ENCODE measurements at places on chromosomes 1 and 21.

GRCh38 chr21:26159869-26160268, 10.7 kb downstream of the APP start:
- no peak for DNase-seq

- DNase-seq: no peak
These were observed 697 bp downstream of the SLC22A15 start for GRCh38 chr1:115976921-115977498.

DNA sequence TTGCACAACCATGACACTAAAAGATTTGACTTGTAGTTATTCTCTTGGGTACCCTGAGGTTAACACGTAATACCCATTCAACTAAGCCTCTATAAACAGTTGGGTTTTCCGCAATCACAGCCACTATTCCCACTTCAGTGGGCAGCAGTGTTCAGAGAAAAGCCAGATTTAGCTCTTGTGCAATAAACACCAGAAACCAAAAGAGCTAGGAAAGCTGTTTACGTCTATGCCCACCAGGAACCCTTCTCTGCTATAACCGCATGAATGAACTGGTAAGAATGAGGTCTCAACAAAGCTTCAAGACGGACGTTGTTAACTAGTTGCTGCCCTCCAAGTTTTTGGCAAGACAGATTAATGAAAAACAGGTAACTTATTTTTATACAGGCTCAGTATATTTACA, 101.3 kb downstream of the SLC45A1 start:
- DNase-seq: no peak

DNA sequence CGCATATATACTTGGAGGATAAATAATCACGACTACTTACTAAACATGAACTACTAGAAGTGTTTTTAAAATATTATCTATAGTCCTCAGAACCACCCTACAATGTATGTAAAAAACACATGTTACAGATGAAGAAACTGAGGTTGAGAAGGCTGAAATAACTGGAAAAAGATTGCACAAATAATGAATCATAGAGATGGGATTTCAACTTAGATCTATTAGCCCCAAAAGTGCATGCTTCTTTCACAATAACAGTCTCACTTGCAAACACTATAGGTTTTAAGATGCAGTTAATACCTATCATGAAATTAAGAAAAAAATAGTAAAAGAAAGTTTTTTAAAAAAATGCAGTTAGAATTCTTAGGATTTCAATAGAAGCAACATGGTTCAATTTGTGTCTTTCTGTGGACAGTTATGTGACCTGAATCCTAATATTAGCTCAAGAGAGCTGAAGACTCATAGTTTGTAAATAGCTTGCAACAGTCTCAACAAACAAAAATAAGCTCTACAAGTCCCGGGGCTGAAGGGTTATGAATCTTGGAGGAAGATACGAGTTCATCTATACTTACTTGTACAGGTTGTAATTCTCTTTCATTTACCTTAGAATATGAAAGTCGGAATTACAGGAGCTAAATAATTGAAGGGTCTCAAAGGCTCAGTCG, 58.6 kb upstream of the NTPCR start:
- no peak for DNase-seq

DNA sequence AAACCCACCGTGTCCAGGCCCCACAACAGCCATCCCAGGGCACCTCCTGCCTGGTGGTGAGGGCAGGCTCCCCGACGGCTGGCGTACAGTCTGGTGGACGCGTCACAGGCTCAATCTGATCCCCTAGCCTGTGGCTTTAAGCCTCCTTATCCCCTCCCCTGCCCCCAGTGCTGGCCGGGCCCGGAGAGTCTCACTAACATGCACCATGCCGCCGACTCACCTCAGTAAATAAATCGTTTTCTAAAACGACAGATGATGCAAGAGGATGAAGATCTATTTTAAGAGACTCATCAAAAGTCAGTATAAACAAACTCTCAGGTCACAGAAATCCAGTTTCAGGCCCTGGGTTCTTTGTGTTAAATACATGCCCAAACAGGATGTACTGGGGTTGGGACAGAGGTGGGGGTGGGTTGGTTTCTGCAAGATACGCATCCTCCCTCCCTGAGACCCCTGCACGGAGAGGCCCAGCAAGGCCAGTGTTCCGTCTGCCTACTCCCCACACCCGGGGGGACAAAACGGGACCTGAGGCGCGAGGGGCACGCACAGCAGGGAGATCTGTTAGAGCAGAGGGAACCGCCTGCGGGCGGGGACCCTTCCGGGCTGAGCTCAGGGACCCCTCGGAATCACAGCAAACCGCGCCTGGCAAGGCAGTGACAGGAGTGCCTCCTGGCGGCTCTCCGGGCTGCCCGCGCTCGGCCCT, 3.1 kb downstream of the PANK4 start:
- DNase-seq: no peak

DNA sequence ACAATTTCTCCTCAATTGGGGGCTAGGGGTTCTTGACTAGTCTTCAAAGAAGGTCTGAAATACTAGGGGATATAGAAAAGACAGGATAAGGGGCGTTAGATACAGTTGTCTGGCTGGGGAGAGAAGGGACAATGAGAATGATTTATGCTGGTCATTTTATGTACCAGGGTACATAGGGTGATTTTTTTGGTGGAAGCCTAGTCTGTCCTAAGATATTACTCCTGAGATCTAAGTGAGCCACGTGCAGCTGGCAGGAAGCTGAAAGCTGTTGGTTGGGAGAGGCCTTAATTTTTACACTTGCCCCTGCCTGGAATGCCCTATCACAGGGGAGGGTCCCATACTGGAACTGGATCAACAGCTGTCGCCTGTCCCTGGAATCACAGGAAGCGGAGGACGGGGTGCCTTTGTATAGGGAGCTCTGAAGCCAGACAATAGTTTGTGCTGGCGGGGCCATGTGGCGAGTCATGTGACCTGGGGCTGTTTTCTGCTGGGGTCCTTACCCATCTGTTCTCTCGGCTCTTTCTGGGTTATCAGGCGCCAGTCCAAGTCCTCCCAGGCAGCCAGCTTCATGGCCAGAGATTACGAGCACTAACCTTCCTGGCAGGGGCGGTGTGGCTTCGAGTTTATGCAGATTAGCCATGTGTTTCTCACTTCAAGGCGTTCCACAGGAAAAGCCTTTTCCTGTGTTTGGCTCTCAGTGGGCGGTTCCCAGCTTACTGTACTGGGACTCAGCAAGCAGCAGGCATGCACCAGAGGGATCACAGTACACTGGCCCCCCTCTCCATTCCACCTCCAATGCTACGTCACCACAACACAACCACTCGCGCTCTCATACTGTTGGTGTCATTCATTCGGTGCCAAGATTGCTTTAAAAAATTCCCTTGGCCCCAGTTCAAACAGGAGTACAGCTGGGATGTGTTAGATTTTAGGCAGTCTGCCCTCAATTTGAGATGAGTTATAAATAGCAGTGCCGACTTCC, 27.5 kb downstream of the ARID1A start:
- DNase-seq: no peak

- no peak for DNase-seq
These were observed 93.1 kb downstream of the HHIPL2 start for GRCh38 chr1:222454782-222455181.
